Activated T-helper 2 cell treated with anti-CD3 and anti-CD28 coated beads, Interferon-gamma antibody, Interleukin-2, Interleukin-4, amounts not matched to agents 10 μg/mL and 5 μg/mL and 100 μg/mL, durations not matched to agents 14 hours and 24 hours and 36 hours (primary cell): ENCODE measurements at places on chromosomes 1 and 21. TPM values are rescaled to one million over a fixed set of nuclear protein-coding genes. Genes with fewer than 3 reads are reported as not detected.

ZBTB18 gene
- total RNA-seq: 4.3 and 4.4 TPM in 2 replicates

GRCh38 chr1:81690676-81691453, 109.9 kb upstream of the ADGRL2 start:
- DNase-seq: no peak

SYTL1 gene
- 20.0 and 25.7 TPM in 2 replicates for total RNA-seq

GRCh38 chr1:37055631-37056030, 21.3 kb upstream of the GRIK3 start:
- no peak for DNase-seq
